ENCODE measurements at places on chromosomes 12 and 14. TPM values are rescaled to one million over a fixed set of nuclear protein-coding genes. Genes with fewer than 3 reads are reported as not detected.
A peak's percentile ranks its signal among the peaks of the same experiment; 100 is the strongest.

DNA sequence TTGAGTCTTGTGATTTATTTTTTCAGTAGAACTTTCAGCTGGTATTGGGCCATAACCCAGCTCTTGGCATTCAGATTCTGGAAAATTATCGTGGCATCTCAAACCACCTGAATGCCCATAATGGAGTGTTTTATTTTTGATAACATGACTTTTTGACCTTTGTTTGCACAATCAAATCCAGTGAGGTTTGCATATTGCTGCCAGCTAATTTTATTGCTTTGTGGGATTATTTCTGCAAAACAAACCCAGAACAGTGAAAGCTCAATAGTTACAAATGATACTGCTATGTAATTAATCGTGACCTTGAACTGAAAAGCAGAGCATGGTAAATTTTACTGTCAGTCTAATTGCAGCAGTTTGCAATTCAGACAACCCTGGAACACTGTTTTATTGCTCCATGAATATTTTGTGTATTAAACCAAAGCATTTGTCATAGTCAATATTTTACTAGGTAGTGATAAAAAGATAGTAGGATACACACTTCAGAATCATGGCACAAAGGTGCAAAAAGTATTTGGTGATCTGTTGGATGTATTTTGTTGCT lies 255.2 kb upstream of the NAV3 start:
- H3K4me1 ChIP-seq = no peaks in the 10 kb centered on the region
- no peaks in the 10 kb centered on the region for H3K27me3 ChIP-seq
- no peak overlapping the region for H3K27ac ChIP-seq
- H3K36me3 ChIP-seq = no peaks in the 10 kb centered on the region
- no peak overlapping the region for H3K4me3 ChIP-seq
- DNase-seq = no peak

GRCh38 chr14:73591690-73592449 lies at the start of gene ACOT4:
Gene ACOT4 (plus strand): TSS chr14:73591873. CDS start chr14:73591960, 87 bp downstream.
- peak within 1 kb of the TSS; percentile 77 for H3K4me3 ChIP-seq
- H3K27me3 ChIP-seq = no peaks in the 10 kb centered on the region
- peaks cover 12% of the 10 kb centered on the region for H3K4me1 ChIP-seq
- peak within 1 kb of the TSS; percentile 33 for H3K27ac ChIP-seq
- DNase-seq = peak; percentile 22

- H3K36me3 ChIP-seq = no peaks in the 10 kb centered on the region
- no peak overlapping the region for H3K4me3 ChIP-seq
- DNase-seq = peak; percentile 9
Measured at GRCh38 chr14:104926619-104927431, 2.1 kb downstream of the PLD4 start.

NKX2-1 gene
- total RNA-seq = not detected

GRCh38 chr12:108021141-108021540 lies 107.9 kb upstream of the WSCD2 start:
- no peak overlapping the region for H3K27ac ChIP-seq
- no peaks in the 10 kb centered on the region for H3K36me3 ChIP-seq
- DNase-seq = no peak

DNA sequence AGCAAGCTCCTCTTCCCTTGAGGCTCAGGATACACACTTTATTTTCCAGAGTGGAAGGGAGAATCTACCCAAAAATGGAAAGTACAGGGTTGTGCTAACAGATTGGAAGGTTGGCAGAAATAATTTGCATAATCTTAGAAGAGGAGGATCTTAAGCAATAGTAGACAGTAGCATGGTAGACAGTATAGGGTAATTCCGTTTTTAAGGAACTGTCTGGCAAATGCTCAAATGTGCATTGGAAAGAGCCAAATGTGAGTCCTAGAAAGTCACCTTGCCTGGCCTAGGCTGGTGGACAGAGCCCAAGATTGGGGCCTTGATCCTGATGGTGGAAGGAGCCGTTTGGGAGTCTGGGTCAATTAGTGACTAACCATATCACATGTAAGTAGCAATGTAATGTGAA lies 13.1 kb upstream of the CARMIL3 start:
- H3K4me3 ChIP-seq = no peak overlapping the region
- no peaks in the 10 kb centered on the region for H3K36me3 ChIP-seq
- H3K4me1 ChIP-seq = peaks cover 18% of the 10 kb centered on the region

DNA sequence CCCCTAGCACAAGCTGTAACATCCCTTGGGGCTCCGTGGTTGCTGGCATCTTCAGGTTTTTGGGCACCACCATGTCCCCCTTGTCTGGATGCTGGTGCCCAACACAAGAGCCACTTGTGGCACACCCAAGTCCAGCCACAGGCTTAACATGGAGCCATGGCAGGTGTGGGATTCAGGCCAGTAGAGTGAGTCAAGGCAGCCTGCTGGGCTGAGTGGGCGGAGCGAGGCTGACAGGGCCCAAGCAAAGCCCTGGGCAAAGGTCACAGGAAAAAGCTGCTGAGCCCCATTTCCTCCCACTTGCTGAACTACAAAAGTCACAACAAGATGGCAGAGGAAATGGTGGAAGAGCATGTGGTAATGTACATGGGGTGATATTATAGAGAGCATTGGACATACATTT lies 950.7 kb upstream of the FLRT2 start:
- no peaks in the 10 kb centered on the region for H3K36me3 ChIP-seq
- H3K4me3 ChIP-seq = no peak overlapping the region
- no peak overlapping the region for H3K27ac ChIP-seq
- no peaks in the 10 kb centered on the region for H3K27me3 ChIP-seq

- DNase-seq = no peak
- peak overlapping the region; percentile 97 for H3K4me3 ChIP-seq
- H3K36me3 ChIP-seq = peaks cover 8% of the 10 kb centered on the region
Measured at GRCh38 chr12:106304797-106305196, 2.3 kb downstream of the TCP11L2 start.

DNA sequence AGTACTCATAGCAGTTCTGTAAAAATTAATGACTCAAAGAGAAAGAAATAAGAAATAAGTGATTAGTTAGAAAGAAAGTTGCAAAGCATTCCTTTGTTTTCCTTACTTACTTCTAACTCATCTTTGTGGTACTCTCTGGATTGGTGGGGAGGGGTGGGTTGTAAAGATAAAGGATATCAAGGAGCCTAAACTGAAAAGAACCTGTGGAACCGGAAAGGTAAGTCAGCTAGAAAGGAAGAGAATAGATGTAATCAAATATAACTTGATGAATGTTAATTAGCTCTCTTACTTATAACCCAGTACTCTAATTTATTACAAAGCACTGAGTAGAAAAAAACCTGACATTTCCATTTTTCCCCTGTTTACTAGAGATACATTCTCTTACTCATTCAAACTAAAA lies 37.5 kb upstream of the KRR1 start:
- H3K27ac ChIP-seq = no peak overlapping the region
- H3K4me3 ChIP-seq = no peak overlapping the region
- no peaks in the 10 kb centered on the region for H3K36me3 ChIP-seq
- no peaks in the 10 kb centered on the region for H3K27me3 ChIP-seq
- DNase-seq = no peak
- peaks cover 34% of the 10 kb centered on the region for H3K4me1 ChIP-seq

RNF212B gene
- not detected for total RNA-seq

TMEM52B gene
- total RNA-seq = not detected

AMN gene
- total RNA-seq = not detected

- H3K4me3 ChIP-seq = no peak overlapping the region
- no peaks in the 10 kb centered on the region for H3K27me3 ChIP-seq
- H3K4me1 ChIP-seq = peaks cover 14% of the 10 kb centered on the region
- H3K36me3 ChIP-seq = no peaks in the 10 kb centered on the region
- no peak overlapping the region for H3K27ac ChIP-seq
- DNase-seq = no peak
Measured at GRCh38 chr14:51967521-51967920, 21.8 kb upstream of the RTRAF start.

B3GNT4 gene
- not detected for total RNA-seq

TSPAN8 gene
- 0.41 TPM for total RNA-seq

DNA sequence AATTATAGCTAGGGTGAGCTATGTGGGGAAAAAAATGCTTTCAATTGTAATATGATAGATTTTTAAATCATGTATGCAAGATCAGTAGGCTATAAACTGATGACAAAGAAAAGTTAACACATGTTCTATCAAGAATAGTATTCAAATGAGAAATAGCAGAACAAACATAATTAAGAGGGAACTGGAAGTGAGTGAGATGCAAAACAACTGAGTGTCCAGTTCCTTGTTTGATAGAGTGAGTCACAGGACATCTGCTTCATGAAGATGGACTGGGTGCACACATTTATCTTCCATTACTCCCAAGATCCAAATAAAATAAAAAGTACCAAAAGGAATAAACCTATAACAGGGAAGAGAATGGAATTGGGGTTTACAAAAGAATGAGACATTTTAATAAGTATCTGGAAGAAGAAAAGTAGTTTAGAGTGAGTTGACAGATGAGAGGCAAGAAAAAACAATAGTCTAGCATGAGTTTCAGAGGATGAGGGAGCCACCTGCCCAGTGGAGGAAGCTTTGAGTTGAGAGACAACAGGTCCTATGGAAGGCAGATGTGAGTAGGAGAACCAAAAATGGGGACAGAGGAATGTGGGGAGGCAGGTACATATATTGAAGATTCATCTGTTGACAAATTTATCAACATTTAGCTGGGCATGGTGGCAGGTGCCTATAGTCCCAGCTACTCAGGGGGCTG lies 178.1 kb upstream of the ARHGAP5 start:
- DNase-seq = no peak
- H3K4me1 ChIP-seq = peaks cover 17% of the 10 kb centered on the region

- no peak overlapping the region for H3K27ac ChIP-seq
- H3K4me3 ChIP-seq = no peak overlapping the region
- H3K27me3 ChIP-seq = no peaks in the 10 kb centered on the region
- no peaks in the 10 kb centered on the region for H3K4me1 ChIP-seq
- DNase-seq = no peak
- H3K36me3 ChIP-seq = no peaks in the 10 kb centered on the region
Measured at GRCh38 chr12:9364224-9365176, 156.3 kb upstream of the PZP start.

- H3K4me3 ChIP-seq = no peak overlapping the region
- DNase-seq = no peak
- no peaks in the 10 kb centered on the region for H3K4me1 ChIP-seq
- H3K27ac ChIP-seq = no peak overlapping the region
Measured at GRCh38 chr14:96126339-96126782, 78.3 kb upstream of the BDKRB2 start.

DNA sequence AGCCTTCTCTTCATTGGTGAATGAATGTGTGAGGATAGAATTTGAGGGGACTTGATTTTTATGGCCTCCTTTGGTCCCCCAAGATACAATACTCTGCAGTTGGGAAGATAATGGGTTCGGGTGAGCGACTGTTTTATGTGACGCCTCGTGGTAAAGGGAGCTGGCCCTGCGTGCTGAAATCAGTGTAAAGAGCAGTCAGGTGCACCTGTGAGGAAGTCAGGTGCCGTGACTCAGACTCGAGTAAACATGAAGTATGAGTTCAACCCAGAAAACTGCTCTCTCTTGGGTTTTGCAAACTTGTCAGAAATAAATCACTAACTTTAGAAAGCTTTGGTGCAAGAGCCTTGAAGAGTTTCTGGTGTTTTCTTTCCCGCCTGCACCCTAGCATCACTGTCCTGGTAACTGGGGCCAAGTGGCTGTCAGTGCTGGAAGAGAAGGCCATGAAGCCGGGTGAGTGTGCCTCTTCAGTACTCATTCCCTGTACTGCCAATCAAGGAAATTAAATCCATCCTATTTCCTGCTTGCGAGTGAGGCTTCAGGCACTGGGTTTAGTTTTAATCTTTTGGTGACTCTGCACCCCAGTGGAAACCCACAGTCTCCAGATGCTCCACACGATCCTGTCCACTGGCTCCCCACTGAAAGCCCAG lies 59.2 kb downstream of the AACS start:
- no peak overlapping the region for H3K27ac ChIP-seq
- no peaks in the 10 kb centered on the region for H3K27me3 ChIP-seq
- H3K36me3 ChIP-seq = peaks cover 14% of the 10 kb centered on the region
- H3K4me3 ChIP-seq = no peak overlapping the region
- H3K4me1 ChIP-seq = peaks cover 18% of the 10 kb centered on the region
- DNase-seq = no peak

RNASE7 gene
- not detected for total RNA-seq

A2M gene
- 502 TPM for total RNA-seq
